ENCODE measurements at places on chromosomes 6 and 20.
A peak's percentile ranks its signal among the peaks of the same experiment; 100 is the strongest.

DNA sequence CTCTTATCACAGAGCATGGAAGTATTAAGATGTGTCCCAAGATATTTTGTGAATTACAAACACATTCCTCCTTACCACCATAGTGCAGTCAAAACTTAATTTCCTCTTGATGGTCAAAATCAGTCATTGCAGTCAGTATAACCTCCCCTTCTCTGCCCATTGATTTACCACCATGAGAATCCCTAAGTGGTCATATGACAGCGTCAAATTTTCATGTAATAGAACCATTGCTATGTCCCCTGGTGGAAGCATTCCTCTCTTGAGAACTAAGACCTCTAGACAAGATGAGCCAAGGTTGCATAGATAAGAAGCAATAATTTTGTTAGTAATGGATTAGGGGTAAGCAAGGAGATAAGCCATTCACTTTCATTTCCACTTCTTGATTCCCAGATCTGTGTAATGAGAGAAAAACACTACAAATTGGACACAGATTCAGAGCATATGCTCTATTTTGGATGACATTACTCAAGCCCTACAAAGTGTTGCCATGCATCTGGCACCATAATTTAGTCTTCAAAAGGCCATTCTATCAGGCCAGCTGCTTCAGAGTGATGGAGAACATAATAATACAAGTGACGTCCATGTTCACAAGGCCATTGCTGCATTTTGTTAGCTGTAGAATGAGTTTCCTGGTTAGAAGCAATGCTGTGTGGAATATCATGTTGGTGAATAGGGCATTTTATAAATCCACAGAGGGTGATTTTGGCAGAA lies 49.6 kb upstream of the PDE7B start:
- DNase-seq, result no peak

- peak; percentile 11 for DNase-seq
Observed at GRCh38 chr6:157644043-157644810, 178.8 kb upstream of the SNX9 start.

- DNase-seq, result peak; percentile 36
Observed at GRCh38 chr6:129921169-129921817, 60.2 kb upstream of the TMEM244 start.

GRCh38 chr6:108677357-108677756 lies 116.6 kb downstream of the FOXO3 start:
- DNase-seq, result no peak

- DNase-seq, result no peak
Observed at GRCh38 chr6:5152460-5152859, 67.3 kb downstream of the PPP1R3G start.

- DNase-seq, result no peak
Observed at GRCh38 chr20:23628402-23629016, 9.2 kb downstream of the CST3 start.

DNA sequence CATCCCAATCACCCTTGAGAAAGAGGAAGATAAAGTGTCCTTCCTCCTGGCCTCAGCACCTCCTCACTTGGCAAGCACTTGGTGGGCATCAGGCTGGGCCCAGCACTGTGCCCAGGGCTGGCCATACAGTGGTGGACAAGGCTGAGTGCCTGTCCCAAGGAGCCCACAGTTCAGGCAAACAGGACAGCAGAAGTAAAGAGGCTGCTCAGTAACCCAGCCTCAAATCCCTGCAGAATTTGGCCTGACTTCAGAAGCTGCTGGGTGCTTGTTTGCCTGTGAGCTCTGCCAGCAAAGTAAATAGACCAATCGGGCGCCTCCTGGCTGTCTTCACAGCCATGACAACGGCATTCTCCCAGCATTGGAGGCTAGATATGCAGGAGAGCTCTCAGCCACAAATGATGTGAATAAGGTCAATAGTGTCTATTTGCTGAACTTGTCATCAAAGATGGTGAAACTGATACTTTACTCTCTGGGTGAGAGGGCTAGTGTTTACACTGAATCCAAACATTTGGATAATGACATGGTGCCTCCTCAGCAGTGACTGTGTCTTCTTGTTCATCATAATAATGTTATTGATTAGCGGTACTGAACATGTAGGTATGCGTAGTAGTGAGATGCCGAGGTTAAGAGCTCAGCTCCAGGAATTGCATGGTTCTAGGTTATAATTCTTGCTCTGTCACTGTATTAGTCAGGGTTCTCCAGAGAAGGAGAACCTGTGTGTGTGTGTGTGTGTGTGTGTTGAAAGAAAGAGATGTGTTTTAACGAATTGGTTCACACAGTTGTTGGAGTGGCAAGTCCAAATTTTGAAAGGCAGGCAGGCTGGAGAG lies 36.9 kb upstream of the FANCE start:
- peak; percentile 53 for DNase-seq

DNA sequence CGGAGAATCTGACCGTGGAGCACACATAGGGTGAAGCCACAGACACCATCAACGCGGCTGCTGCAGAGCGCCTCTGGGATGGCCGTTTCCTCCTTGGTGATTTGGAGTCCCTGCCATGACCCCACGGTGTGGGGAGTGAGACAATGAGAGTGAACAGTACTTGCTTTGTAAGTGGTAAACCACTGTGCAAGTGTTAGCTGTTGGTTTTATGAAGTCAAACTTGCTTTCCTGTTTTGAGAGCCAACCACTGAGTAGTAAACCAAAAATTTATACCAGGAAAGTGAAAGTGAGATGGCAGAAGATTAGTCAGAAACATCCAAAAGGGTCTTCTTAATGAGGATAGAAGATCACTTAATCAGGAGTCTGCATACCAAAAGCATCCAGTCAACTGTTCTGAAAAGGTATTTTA lies 160.7 kb downstream of the FOXC1 start:
- DNase-seq, result no peak

DNA sequence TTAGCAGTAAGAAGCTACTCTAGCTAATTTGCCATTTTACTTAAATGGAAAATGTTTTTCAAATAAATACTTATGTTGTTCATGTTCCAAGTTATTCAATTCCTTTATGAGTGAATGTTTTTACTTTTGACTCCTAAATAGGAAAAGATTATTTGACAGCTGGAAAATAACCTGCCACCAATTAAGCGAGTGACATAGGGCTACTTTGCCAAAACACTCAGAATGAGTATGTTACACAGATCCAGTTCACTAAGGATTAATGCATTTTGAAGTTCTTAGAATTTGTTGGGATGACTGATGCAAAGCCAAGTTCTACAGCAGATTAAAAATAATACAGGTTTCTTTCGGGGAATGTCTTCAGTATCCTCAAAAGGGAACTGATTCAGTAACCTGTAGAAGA lies 144.4 kb downstream of the ADGRG6 start:
- no peak for DNase-seq

DNA sequence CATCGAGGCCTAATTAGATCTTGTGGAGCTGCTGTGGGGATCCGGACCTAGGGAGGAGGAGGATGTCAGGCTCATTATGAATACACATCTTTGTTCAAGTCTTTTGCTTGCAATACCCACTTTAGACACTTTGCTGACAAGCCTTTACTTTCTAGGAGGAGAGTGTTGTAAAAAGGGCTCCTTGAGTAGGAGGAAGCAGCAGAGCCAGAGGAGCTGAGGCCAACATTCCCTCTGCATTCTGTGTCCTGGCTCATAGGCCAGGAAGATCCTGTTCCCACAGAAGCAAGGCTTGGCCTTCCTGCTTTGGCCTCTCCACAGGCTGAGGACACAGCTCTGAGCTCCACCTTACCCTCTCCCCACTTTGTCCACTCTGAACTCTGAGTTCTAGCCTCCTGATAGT lies 67.1 kb downstream of the TPD52L1 start:
- no peak for DNase-seq

DNA sequence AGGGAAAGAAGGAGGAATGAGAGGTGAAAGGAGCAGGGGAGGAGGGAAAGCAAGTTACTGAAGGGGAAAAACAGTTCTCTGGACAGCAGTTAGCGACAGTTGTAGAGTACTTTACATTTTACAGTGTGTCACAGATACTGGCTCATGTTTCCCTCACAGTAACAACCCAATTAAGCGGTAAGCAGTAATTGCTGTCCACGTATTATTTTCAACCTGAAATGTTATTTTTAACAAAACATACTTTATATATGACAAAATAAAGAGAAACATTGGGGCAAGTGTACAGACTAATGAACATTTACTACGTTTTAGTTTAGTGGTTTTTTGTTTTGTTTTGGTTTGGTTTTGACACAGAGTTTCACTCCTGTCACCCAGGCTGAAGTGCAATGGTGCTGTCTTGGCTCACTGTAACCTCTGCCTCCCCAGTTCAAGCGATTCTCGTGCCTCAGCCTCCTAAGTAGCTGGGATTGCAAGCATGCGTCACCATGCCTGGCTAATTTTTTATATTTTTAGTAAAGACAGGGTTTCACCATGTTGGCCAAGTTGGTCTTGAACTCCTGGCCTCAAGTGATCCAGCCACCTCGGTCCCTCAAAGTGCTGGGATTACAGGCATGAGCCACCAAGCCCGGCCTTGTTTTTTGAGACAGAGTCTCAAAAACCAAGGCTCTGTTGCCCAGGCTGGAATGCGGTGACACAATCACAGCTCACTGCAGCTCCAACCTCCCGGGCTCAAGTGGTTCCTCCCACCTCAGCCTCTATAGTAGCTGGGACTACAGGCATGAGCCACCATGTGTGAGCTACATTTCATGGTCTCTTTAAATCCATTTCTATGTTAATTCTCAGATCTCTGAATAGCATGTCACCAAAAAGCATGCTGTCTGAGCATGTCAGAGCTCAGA lies 22.6 kb upstream of the BTN3A2 start:
- no peak for DNase-seq

- no peak for DNase-seq
Observed at GRCh38 chr20:57811374-57812020, 101.7 kb upstream of the PMEPA1 start.

- no peak for DNase-seq
Observed at GRCh38 chr6:54361734-54362133, 53.5 kb downstream of the TINAG start.

DNA sequence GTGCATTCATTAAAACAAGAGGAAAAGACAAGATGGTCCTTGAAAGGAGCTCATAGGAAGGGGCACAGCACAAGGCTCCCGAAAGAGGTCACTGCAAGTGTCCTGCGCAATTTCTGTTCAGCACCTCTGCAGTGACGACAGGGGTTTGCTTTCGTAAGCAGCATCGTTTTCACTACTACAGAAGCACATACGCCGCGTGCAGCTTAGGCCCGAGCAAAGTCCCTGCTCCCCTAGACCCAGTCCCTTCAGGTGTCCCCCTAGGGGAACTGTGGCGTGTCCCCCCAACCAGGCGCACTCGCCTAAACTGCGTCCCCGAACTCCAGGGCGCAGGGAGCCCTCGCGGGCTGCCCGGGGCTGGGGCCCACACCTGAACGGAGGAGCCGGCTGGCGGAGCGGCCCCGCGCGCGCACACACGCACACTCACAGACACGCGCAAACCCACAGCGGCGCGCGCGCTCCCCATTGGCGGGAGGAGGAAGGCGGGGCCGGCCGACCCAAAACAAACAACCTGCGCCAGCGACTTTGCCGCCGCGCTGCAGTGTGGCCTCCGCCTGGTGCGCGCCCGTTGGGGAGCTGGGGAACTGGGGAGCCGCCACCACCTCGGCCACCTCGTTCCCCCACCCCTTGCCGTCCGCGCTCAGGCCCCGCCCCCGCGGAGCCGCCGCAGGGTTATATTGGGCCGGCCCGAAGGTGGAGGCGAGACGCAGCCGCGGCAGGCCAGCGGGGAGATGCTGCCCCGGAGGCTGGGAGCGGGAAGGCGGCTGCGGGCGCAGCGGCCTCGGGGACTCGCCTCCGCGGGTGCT lies at the start of gene FOXQ1:
FOXQ1 (plus strand) TSS at position 699 of the 803 bp plus-strand sequence. CDS start 607 bp downstream, outside the sequence.
- DNase-seq, result no peak

- no peak for DNase-seq
Observed at GRCh38 chr6:22219925-22220324, 76.9 kb downstream of the PRL start.

GRCh38 chr6:21594416-21595281 lies 1.1 kb downstream of the SOX4 start:
- DNase-seq, result peak; percentile 76

- no peak for DNase-seq
Observed at GRCh38 chr6:39886871-39887270, 47.4 kb downstream of the MOCS1 start.

- DNase-seq, result no peak
Observed at GRCh38 chr6:2622671-2623070, 128.1 kb downstream of the MYLK4 start.

DNA sequence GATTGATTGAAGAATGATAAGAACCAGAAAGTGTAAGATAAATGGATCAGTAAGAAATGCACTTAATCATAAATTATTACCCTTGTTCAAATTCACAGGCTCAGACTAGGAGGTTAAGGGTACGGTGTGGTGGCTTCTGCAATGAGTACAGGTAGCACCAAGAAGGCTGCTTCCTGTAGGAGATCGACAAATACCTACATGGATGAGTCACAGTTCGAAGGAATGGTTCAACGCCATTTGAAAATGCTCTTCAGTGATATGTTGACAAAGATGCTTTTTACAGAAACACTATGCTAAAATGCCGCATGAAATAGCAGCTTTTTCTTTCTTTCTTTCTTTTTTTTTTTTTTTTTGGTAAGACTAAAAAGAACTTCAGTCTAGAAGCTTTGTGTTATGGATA lies 116.2 kb downstream of the DTNBP1 start:
- DNase-seq, result no peak

DNA sequence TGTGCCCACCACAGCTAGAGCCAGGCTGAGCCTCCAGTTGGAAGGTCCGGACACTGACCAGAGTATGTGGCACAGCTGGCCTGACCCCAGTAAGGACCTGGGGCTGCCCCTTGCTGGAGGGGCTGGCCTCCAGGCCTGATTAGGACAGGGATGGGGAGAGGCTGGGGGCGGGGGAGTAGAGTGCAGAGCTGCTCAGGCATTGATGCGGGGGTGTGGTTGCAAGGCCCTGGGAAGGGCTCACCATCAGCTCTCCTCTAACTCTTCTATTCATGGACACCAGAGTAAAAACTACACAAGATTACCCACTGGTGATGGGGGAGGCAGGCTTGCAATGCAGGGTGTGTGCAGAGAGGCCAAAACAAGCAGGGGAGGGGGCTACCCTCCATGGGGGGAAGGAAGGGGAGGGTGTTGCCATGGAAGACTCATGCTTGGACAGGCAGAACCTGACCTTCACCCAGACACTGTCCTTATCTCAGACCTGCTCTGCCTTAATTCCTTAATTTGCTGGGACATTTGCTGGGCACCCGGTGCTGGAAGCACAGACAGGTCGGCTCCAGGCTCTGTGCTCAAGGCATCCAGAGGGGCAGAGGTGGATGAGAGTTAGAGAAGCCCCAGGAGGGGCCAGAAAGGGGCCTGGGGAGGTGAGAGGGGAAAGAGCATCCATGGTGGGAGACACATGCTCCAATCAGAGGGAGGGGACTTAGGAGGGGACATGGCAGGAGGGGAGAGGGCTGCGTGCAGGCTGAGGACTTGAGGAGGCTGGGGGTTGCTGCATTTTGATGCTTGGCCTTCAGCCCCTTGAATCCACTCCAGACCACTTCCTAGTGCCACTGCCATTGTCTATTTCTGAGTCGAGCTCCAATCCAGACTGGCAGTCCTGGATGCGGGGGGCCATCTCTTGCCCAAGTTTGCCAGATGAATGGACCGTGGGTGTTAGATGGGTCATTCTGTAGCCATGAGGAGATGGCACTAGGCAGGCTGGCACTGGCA lies 7.6 kb upstream of the EMILIN3 start:
- no peak for DNase-seq

Data from large intestine (tissue), 12 donors.